Esophagus muscularis mucosa (tissue), 4 donors: ENCODE measurements at places on chromosomes 3 and 15. TPM values are rescaled to one million over a fixed set of nuclear protein-coding genes. Genes with fewer than 3 reads are reported as not detected.

DNA sequence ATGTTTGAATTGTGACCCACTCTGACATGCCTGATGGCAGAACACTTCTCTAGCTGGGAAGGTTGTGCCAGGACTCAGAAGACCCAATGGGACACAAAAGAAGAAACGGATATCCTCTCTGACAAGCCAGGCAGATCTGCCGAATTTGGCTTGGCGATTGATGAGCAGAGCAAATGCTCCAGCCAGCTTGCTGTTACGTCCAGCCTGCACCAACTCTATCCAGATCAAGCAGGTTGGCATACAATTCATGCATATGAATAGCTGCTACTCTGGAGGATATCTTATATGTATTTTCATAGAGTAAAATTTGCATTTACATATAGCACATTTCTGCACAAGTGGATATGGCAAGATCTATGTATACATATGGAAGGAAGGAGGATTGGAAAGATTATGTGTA lies 102.8 kb downstream of the PEX5L start:
- H3K27ac ChIP-seq: no peak overlapping the region
- H3K4me3 ChIP-seq: no peak overlapping the region
- no peak for DNase-seq
- H3K27me3 ChIP-seq: no peaks in the 10 kb centered on the region

DNA sequence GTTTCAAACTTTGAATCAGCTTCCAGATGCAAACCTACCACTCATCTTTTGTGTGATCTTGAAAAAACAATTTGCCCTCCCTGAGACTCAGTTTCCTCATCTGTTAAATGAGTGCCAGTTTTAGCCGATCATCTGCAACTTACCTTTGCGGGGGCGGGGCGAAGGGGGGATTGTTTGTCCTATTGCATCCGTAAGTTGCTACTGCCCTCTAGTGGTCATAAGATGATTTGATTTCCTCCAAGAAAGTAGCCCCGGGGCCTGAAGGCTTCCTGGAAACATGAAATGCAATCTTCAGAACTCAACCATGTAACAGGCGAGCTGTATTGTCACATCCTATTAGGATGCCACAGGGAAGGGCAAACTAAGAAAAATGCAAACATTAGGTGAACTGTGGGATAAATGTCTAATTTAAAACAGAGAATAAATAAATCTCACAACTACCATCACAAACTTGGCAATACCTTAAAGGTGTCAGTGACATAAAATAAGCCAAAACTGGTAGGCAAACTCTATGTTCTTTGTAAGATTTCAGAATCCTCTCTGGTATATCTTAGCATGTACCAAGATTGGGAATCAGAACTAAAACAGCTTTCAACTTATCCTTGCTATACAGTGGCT lies 63.5 kb upstream of the CLDN18 start:
- H3K27me3 ChIP-seq: no peaks in the 10 kb centered on the region
- no peaks in the 10 kb centered on the region for H3K4me1 ChIP-seq
- DNase-seq: peak; percentile 91
- no peaks in the 10 kb centered on the region for H3K36me3 ChIP-seq
- H3K4me3 ChIP-seq: no peak overlapping the region

DNA sequence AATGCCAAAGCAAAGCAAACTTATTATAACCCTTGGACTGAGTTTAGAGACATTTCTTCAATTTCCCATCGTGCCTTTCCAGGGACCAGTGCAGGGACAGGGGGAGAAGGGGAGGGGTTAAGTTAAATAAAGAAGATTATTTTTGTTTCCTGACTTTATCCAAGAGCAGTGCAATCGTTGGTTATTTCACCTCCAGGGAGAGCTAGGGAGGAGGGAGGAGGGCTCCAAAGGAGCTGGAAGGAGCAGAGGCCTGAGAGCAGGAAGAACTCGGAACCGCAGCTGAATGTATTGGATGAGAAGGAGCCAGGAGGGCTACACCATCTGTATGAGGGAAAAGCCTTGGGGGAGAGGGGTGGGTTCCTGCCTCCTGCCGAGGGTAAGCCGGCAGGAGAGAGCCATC lies 20.7 kb downstream of the HAPLN3 start:
- H3K27me3 ChIP-seq: no peaks in the 10 kb centered on the region
- H3K4me3 ChIP-seq: no peak overlapping the region
- peaks cover 4% of the 10 kb centered on the region for H3K4me1 ChIP-seq
- DNase-seq: no peak
- peaks cover 3% of the 10 kb centered on the region for H3K36me3 ChIP-seq
- H3K27ac ChIP-seq: no peak overlapping the region

- no peaks in the 10 kb centered on the region for H3K27me3 ChIP-seq
- H3K27ac ChIP-seq: peak overlapping the region; percentile 79
- no peaks in the 10 kb centered on the region for H3K36me3 ChIP-seq
- no peak overlapping the region for H3K4me3 ChIP-seq
Measured at GRCh38 chr3:4720316-4721075, 227.3 kb downstream of the ITPR1 start.

The PRTG gene
- total RNA-seq: 0.42 TPM
